RPMI8226 (cell line): ENCODE measurements at places on chromosomes 1 and 21.
A peak's percentile ranks its signal among the peaks of the same experiment; 100 is the strongest.

DNA sequence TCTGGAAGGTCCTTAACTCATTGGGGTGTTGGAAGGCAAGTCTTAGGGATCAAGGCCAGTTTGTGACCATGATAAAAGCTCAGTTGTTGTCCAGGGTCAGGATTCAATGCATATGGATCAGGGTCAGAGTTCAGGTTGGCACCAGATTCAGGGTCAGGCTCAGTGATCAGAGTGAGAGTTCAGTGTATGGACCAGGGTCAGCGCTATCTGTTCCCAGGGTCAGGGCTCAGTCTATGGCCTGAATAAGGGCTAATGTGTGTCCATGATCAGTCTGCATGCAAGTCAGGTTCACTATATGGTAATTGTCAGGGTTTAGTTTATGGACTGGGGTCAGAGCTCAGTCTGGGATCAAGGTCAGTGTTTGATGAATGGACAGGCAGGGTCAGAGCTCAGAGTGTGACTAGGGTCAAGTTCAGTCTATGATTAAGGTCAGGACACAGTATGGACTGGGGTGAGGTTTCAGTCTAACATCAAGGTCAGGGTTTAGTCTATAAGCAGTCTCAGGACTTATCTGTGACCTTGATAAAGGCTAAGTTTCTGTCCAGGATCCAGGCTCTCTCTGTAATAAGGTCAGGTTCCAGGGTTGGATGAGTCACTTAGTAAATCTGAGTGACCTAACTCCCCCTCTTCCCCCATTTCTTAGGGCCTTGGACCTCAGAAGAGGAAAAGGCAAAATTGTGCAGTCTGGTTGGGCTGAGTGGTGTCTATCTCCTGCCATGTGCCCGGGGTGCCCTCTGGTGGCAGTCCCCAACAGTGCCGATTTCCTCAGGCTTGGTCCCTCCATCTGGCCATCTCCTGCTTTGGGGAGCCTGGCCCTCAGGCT lies 23.8 kb downstream of the KNCN start:
- peak; percentile 84 for DNase-seq

DNA sequence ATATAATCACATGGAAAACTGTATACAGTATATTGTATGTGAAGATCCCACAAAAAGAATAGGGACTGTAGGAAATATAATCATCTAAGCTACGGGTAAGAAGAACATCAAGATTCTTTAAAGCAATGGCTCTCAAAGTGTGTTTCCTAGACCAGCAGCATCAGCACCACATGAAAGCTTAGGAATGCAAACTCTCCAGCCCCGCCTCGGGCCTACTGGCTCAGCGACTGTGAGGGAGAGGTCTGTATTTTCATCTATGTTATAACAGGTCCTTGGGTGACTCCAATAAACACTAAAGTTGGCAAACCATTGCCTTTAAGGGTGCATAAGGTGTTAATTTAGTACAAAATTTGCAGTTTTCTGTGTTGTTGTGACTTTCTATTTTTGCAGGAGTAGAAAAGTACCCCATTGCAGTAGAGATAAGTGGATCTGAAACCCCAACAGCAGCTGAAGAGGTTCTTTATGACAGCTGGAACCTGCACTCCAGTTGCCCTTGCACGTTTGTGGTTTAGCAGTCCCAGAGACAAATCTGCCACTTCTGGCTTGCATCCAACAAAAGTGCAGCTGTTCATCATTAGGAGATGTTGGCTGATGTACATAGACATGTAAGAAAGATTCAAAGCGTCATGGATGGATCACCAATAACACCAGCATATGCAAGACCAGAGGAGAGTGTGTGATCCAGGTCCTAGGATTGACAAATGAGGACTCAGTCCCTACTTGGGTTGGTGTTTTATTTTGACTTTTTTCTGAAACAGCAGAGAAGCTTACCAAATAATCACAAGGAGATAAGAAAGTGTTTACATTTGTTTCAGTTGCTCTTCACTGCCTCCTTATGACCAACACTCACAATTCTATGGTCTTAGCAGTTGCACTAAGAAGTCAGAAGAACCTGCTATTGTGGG lies 15.9 kb upstream of the IFNAR1 start:
- DNase-seq = peak; percentile 99

GRCh38 chr1:12184008-12184681 lies 17.4 kb downstream of the TNFRSF1B start:
- no peak for DNase-seq

- DNase-seq = no peak
Observed at GRCh38 chr1:2452201-2452931, 23.7 kb upstream of the PLCH2 start.

- no peak for DNase-seq
Observed at GRCh38 chr1:196543833-196544232, 64.4 kb downstream of the KCNT2 start.

- DNase-seq = no peak
Observed at GRCh38 chr1:61914823-61915482, 172.7 kb downstream of the PATJ start.

DNA sequence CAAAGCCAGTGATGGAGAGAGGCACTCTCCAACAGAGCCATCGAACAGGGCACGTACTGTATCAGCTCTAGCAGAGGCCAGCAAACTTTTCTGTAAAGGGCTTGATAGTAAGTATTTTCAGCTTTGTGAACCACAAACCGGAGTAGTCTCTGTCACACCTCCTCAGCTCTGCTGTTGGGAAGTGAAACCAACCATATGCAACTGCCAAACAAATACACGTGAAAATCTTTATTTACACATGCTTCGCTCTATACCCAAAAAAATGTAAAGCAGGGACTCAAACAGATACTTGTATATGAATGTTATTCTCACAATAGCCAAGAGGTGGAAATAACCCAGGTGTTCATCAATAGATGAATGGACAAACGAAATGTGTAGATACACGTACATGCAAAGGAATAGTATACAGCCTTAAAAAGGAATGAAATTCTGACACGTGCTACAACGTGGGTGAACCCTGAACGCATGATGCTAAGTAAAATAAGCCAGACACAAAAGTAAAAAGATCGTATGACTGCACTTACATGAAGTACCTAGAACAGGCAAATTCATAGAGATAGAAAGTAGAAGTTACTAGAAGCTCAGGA lies 39.0 kb downstream of the SETD4 start:
- DNase-seq = peak; percentile 8

DNA sequence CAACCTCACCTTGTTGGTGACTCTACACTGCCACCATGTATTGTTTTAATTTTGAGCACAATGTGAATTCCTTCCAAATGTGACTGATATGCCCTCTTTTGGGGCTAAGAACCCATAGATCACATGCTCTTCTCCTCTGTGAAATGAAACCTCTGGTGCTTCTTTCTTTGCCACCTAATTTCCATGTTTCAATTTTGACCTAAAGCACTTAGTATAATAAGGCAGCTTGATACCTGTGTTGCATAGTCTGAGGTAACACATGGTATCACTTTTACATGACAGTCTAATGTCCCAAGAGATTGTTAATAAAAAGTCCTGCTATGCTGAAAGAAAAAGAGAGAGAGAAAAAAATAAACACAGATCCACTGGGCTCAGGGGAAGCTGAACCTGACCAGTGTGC lies 24.2 kb downstream of the CLEC20A start:
- no peak for DNase-seq

- DNase-seq = no peak
Observed at GRCh38 chr1:67978890-67979516, 71.4 kb downstream of the DIRAS3 start.

- no peak for DNase-seq
Observed at GRCh38 chr1:228953207-228953606, 217.9 kb downstream of the RHOU start.

- DNase-seq = peak; percentile 60
Observed at GRCh38 chr1:232385221-232385620, 244.7 kb downstream of the SIPA1L2 start.

- no peak for DNase-seq
Observed at GRCh38 chr1:31238986-31239613, 587 bp downstream of the NKAIN1 start.

GRCh38 chr1:172322219-172323061 lies 98.0 kb upstream of the C1orf105 start:
- DNase-seq = no peak

- DNase-seq = no peak
Observed at GRCh38 chr1:55402142-55402541, 187.0 kb upstream of the USP24 start.

- no peak for DNase-seq
Observed at GRCh38 chr1:116760487-116760886, 6.3 kb downstream of the CD2 start.

- no peak for DNase-seq
Observed at GRCh38 chr1:176541663-176542062, 78.7 kb downstream of the PAPPA2 start.

DNA sequence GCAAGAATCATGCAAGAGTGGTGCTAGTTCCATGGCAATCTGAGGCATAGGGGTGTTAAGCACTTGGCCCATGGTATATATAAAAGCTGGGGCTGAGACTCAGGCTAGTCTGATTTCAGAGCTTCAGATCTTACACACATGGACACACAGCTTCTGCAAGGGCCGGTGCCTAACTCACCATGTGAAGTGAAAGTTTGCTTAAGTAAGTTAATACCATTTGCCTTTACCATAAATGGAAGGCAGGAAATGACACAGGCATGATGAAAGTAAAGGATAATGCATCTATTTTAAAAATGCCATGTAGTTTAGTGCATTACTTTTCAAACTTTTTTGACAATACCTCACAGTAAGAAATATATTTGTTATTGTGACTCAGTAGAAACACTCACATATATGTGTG lies 122.6 kb downstream of the KCNJ6 start:
- DNase-seq = no peak

DNA sequence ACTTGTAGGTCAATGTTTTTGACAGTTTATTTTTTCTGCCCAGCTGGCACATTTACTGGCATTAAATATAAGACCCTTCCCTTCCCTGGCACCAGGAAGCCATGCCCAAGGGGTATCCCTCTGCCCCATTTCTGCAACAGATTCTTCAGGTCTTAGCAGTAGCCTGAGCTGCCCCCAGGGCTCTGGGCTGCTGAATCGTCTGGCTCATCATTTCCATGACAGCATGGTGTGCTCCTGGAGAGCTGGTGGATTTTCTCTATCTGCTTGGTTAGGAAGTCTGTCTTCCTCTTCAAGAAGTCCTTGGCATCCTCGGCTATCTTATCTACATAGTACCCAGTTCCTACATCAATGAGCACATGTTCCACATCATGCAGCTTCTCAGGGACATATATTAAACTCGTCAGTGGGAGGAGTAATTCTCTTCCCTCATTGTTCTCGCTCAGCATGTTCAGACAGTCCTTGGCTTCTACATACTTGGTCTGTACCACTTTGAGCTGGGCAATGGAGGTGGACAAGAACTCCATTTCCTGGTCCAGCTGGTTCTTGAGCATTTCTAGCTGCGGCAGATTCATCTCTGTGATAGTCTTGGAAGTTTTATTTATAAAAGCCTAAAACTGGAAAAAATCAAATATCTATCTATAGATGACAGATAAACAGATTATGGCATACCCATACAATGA lies 23.5 kb downstream of the MIA3 start:
- DNase-seq = no peak
